Cortex of kidney (tissue), 1 donor: ENCODE measurements at places on chromosomes 12 and 14.

DNA sequence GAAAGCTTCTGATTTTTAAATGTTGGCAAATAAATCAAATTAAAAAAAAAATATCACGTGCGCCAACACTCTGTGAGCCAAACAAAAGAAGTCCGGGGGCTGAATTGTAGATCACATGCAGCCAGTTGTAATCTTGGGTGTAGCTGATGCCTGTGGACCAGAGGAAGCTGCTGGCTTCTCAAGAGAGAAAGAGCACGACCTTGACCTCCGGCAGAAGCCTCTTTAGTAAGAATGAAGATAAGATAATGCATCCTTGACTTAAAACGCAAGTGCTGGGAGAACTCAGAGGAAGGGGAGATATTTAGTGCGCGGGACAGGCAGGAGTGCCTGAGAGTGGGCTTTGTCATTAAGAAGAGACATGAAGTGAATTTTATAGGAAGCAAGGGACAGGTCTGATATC is 162.8 kb upstream of the TBX3 start:
- no peak for DNase-seq

GRCh38 chr14:64581363-64581762 is 31.6 kb downstream of the PPP1R36 start:
- no peak for DNase-seq

- DNase-seq, result no peak
Observed at GRCh38 chr14:92274055-92274454, 48.9 kb upstream of the SLC24A4 start.

DNA sequence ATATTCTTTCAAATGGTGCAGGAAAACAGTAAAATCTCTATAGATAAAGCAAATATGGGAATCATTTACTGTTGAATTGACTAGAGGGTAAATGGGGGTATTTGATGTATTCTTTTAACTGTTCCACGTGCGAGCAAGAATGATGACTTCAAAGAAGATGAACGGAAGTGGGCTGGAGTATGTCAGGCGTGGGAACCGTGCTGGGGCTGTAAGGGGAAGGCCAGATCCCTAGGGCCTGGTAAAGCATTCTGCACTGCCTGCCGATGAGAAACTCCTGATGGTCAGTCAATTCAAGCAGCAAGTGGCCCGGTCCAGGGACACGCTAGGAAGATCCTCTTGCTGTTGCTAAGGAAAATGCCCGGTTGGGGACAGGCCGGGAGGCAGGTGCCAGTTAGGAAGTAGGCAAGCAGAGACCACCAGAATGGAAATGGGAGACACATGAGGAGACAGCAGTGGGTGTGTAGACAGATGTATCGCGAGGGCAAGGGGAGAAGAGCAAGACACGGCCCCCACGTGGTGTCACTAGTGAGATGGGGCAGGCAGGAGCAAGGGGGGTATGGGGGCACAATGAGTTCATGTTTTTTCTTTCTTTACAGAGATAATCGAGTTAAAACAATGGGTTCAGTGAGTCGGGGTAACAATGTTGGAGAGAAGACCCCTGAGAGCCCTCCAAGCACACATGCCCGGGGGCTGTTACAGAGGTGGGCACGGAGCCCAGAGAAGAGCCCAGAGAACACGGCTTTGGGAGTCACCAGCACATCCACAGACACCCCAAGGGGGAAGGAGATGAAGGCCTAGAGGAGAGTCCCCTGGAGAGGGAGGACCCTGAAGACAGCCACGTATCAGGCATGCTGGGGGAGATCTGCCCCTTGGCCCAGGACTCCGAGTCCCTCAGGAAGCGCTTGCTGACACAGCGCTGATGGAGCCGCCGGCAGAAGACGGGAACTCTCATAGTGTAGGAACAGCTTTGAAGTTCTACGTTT is 37.2 kb downstream of the FBXO21 start:
- no peak for DNase-seq

GRCh38 chr12:13026286-13026685 is 17.9 kb upstream of the FAM234B start:
- no peak for DNase-seq

- DNase-seq, result no peak
Observed at GRCh38 chr12:44247588-44247987, 411.7 kb downstream of the TMEM117 start.

DNA sequence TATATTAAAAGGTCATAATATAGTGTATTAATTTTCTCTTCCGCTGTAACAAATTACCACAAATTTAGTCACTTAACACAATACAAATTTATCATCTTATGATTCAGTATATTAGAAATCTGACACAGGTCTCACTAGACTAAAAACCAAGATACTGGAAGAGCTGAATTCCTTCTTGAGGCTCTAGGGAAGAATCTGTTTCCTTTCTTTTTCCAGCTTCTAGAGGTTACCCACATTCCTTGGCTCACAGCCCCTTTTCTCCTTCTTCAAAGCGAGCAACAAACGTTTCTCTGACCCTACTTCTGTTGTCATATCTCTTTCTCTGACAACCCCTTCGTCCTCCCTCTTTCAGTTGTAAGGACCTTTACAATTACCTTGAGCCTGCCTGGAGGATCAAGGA is 43.4 kb upstream of the AMN1 start:
- DNase-seq, result no peak

DNA sequence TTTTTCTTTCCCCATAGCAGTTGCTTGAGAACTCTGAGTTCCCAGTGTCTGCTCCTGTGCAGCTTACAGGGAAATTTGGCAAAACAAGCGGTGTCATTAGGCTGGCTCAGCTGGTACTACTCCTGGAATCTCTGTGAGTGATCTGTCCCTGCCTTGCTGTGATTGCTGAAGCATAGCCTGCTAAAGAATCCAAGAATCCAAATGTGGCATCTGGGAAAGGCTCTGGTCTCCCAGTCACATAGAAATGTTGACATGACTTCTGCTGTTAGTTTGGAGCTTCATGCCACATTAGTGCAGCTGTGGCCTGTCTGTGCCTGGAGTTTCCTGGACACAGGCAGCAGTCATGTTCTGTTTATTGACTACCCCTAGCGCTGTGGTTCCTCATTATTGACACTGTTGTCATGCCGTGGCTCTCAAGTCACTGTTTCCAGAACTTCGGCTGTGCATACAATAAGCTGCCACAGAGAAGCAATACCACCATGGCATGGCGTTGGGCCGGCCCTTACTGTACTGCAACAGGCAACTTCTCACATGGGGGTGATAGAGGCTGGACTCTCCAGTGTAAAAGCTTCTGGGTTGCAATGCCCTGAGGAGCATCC is 166.8 kb downstream of the MYRFL start:
- no peak for DNase-seq
